NCI-H1105 (cell line): ENCODE measurements at places on chromosomes 13 and 19.
A peak's percentile ranks its signal among the peaks of the same experiment; 100 is the strongest.

DNA sequence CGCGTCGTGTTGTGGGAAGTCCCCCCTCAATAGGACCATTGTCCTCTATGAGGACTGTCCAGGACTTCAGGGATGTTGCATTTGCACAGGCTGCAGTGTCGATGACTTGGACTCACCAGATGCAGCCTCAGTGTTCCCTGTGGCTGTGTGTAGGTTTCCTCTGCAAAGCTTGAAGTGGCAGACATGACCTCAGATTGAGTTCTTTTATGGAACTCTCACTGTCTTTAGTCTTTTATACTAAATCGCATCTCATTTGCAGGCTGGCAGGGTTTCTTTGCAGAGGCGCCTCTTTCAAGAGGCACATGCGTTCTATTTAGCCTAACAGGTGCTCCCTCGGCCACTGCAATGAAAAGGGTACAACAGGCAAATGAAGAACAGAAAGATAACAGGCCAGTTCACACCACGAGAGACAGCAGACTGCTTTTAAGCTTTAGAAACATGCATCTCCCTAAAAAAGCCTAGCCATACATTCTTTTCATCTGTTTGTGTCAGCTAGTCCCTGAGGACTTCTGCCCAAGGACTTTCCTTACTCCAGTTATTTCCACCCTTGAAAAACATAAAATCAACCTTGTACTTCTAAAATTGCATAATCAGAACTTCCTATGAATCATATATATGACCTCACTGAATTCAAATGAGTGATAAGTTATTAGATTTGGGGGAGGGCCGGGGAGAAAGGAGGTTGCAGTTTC is 118.4 kb downstream of the RAB20 start:
- no peak for DNase-seq

DNA sequence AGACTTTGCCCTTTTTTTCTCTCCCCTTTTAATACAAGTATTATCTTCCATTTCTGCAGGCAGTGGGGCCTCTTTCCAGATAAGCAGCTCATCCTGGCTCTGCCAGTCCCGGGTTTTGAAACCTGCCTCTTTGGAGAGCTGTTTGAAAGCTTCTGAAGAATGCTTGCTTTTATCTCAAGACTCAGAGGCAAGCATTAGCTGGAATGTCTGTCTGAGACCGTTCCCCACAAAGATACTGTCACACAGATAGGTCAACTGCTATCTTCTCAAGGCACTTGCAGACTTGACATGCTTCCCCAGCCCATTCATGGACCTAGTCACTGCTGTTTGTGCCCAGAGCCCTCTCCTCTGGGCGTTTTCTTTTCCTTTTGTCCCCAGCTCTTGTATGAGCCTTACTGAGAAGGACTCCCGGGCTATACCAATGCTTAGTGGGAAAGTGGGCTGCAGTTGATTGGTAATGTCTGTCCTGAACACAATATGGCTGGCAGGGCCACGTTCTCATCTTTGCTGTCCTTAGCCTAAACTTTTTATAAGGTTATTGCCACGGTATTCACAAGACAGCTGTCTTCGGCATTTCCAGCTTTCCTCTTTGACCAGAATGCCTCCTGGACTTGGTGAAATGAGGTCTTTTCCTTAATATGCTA is 13.4 kb downstream of the SERP2 start:
- no peak for DNase-seq

DNA sequence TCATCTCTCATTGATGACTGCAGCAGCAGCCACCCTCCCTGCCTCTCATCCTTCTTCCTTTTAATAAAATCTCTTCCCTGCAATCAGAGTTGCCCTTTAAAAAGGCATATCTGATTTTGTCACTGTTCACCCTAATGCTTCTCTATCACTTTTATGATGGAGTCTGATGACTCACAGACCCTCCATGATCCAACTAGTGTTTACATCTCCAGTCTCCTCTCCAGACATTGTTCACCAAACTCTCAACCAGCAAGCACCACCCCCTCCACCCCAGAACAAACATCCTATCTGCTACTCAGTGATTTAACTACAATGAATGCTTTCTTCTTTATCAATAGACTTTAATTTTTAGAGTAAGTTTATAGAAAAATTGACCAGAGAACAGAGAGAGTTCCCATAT is 59.5 kb downstream of the TNFSF11 start:
- DNase-seq: no peak

GRCh38 chr19:40420451-40420765 is 5.4 kb downstream of the SERTAD1 start:
- DNase-seq: no peak

DNA sequence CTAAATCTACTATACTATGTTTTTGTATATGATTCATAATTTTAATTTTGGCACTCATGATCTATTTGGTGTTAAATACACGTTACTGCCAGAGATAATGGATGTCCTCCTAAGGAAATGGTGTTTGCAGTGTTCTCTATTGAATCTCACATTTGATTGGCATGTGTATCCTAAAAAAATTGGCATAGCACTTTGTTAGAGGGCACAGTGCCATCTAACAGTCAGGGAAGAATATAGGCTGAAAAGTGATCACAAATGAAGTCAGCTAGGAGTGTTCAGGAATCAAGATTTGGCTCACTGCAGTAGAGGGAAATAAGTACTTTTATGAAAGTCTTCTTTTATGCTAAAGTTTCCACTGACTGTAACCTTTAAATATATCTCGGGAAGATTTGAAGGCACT is 624.6 kb downstream of the GPC6 start:
- peak; percentile 16 for DNase-seq

DNA sequence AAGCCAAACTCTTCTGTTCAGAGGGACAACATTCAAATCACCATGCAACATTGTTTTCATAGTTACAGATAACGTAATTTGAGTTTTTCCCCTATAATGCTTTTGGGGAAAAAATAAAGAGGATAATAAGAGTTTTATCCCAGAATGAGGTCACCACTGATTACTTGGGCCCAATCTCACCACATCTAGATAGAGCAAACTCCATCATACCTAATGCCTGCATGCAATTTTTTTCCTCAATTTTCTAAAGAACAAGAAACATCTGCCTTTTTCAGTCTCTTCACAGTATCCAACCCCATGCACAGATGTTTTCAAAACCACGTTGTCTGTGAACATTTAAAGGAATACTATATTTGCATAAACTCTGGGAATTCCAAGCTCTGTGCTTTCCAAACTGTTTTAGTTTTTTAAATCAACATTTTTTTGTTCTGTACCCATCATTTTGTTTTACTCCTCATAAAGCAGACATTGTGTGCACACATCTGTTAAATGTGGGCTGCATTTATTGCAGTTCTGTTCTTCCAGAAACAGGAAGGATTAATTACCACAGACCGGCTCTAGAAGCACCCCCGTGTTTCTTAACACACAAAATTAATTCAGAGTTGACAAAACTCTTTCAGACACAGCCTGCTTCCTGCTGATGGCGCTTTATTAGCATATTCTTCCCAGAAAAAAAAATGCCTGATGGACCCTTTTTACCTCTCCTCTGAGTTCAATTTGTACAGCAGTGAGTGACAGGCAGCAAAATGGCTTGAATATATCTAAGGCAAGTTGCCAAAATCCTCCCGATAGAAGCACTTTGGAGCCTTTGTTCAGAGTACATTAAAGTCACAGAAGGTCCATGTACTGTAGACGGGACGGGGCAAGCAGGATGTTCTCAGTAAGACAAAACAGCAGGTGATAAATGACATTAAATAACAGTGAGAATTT is 1171.9 kb downstream of the EFNB2 start:
- peak; percentile 93 for DNase-seq

- DNase-seq: peak; percentile 49
Measured at GRCh38 chr13:101514695-101515275, 62.3 kb downstream of the ITGBL1 start.

DNA sequence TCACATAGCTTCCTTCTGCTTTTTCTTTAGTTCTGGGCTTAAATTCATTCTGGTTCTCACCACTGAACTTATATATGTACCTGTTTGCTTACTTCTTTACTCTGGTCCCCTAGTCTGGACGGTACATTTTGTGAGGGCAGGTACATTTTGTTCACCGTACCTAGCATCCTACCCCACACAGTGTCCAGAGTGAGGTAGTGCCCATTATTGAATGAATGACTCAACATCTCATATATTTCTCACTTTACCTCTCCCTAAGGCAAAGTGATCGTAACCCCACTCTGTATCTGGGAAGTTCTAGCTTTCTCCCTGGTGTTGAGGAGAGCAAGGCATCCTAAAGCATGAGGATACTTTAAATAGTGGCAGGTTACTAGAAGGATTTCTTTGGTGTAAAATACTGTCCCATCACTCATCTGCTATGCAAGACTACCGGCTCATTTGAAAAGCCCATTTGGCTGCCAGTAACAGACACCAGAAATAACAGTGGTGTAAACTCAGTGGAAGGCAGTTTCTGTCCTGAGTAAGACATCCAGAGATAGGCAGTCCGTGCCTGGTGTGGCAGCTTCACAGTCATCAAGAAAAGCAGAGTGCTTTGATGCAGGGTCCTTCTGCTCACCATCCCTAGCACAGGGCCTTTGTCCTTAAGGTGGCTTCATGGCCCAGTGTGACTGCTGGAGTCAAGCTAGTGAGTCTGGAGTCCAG is 111.8 kb downstream of the SIPA1L3 start:
- DNase-seq: no peak

GRCh38 chr13:112056739-112057438 is 10.1 kb upstream of the SOX1 start:
- DNase-seq: peak; percentile 62

- DNase-seq: no peak
Measured at GRCh38 chr13:30020726-30021312, 170.4 kb upstream of the UBL3 start.

GRCh38 chr13:94716016-94716415 is 3.7 kb upstream of the SOX21 start:
- no peak for DNase-seq

DNA sequence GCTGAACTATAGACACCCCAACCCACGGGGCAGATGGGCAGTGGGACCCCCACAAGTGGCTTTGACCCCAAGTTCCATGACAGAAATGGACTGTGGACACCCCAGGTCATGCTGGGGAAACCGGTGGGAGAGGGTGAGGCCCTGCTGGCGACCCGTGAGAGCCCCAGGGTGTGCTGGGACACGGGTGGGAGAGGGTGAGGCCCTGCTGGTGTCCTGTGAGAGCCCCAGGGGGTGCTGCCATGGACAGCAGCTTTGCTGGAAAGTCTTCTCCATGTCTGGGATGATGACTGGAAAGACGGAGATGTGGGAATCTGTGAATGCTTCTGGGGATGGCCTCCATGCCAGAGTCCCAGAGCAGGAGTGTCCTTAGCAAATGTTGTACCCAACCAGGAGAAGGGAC is 148.4 kb downstream of the URI1 start:
- DNase-seq: no peak

DNA sequence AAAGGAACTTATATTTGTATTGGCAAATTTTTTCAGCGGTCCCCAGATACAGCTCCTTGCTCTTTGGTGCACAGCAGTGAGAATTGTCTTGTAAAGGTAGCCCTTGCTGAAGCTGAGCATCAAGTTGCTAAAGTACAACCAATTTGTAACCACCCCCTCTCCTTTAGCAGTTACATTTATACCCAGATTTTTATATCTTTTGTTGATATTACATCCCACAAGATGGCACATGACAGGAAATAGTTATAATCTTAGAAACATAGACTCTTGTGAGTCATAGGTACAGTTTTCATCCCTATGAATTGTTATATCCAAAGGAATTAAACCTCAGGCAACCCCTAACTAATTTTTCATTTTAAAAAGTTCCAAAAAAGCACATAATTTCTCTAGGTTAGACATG is 523.0 kb upstream of the SLITRK1 start:
- DNase-seq: no peak

- DNase-seq: no peak
Measured at GRCh38 chr13:34241332-34241731, 423.4 kb downstream of the RFC3 start.

- DNase-seq: no peak
Measured at GRCh38 chr19:2634228-2634951, 68.1 kb downstream of the GNG7 start.
